ENCODE measurements at places on chromosomes 1 and 21.

DNA sequence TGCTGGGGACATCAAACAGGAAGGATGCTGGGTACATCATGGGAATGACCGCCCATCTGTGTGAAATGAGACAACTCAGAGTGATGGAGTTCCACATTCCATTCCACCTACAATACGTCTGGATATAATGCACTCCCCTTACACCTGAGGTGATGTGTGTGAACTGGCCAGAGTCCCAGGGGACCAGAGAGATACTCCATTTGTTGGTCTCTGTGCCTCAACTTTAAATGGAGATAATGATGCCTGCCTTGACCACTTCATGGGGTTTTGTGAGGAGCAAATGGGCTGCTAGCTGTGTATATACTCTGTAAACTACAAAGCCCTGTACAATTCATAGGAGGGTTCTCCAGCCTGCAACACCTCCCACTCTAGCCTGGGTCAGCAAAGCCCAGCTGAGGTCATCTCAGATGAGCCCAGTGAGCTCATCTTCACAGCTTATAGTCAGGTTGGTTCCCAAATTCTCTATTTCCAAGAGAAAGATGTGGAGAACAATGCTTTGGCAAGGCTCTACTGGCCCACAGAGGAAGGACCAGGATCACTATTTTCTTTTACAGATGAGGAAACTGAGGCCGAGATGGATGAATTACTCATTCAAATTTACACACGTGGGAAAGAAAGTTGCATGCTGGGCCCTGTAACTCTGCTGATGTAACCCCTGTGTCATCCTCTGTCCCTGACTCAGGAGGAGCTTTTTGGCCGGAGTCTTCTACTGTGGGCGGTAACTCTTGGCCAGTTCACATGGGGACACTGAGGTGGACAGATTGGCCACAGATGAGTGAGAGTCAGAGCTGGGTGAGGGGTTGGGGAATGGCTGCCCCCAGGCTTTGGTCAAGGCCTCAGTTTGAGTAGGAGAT, 105.6 kb upstream of the GCLM start:
- DNase-seq = peak; percentile 86

DNA sequence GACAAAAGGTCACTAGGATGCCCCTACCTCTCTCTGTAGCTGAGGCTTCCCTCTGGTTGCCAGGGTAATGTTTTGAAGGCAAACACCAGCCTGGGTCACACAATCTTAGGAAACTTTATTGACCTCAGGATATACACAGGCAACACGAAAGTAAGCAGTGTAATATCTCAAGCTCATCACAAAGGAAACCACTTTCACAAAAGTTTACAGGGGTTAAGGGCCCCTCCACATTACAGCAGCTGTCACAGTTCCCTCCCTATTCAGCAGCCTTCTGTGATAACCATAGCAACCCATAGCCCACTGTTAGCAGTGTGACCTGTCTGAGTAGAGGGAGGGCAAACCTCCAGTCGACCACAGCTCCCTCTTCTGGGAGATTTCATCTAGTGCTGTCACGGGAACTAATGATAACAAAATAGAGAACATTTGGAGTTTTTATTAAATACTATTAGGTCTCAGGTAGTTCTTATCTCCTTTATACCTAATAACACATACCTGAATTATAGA, 149.8 kb downstream of the PTPRC start:
- DNase-seq = peak; percentile 18

GRCh38 chr1:116502671-116503314, 68.0 kb downstream of the CD58 start:
- DNase-seq = no peak

DNA sequence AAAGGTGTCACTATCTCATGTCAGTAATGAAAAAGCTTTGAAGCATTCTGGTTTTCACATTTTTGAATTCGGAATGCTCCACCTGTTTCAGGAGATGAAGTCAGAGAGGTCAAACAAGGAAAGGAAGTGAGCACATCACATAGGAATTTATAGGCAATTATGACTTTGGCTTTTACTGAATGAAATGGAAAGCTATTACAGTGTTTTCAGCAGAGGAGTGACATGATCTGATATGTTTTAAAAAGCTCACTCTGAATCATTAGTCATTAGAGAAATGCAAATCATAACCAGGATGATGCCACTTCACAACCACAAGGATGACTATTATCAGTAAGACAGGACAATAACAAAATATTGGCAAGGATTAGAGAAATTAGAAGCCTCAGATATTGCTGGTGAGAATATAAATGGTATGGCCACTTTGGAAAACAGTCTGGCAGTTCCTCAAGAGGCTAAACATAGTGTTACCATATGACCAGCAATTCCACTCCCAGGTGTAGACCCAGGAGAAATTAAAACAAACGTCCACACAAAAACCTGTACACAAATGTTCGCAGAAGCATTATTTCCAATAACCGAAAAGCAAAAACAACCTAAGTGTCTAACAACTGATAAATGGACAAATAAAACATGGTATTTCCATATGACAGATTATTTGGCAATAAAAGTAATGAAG, 7.5 kb downstream of the TAF1A start:
- DNase-seq = peak; percentile 62

- peak; percentile 81 for DNase-seq
These were observed 49.8 kb downstream of the CDKN2C start for GRCh38 chr1:51019811-51020210.

Measured in fibroblast of mammary gland (primary cell).